NCI-H146 (cell line): ENCODE measurements at places on chromosomes 16 and 17.

DNA sequence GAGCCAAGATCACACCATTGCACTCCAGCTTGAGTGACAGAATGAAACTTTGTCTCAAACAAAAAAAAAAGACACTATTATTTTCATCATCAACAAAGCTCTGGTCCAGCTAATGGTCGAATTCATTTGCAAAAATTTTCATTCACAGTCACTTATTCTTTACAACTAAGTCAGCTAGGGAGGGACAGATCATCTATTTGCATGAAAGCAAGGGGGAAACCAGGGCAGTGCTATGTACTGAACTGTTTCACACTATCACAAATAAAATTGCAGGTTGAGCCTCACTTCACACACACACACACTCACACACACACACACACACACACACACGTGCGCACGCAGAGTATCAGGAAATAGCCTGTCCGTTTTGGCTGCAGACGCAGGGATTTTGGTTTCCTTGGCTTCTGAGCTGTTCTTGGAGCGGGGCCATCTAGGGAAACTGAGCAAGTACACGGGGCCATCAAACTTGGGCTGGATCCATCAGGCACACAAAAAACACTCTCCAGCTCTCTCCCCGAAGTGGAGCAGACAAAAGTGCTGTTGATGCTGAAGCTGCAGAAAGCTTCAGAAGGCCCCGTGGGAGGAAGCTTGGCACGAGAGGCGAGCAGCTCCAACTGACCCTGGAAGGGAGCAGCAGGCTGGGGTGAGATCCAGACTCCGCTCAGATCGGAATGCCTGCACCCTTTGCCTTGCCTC lies 44.3 kb upstream of the HELZ start:
- DNase-seq, result no peak

- DNase-seq, result no peak
Measured at GRCh38 chr16:12972246-12972645, 70.8 kb downstream of the SHISA9 start.

GRCh38 chr16:57297856-57298255 lies 13.4 kb upstream of the PLLP start:
- peak; percentile 16 for DNase-seq

DNA sequence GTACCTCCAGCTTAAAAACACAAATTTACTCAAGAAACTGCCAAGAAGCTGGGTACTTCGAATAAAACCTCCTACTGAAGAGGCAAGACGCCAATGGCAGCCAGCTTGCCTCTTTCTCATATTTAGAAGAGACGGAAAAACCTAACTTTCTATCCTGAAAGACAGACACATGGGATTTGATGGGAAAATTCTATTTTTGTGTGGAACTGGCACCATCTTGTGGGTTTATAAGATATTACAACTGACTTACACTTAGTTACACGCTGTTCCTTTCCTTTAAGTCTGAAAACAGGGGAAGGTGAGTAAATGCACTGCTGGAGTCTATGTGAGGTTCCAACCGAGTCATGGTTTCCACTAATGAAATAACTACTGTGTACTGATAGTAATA lies 10.3 kb downstream of the ZNF18 start:
- DNase-seq, result peak; percentile 19

GRCh38 chr17:63382826-63383225 lies 63.3 kb downstream of the CYB561 start:
- no peak for DNase-seq

- no peak for DNase-seq
Measured at GRCh38 chr16:23298290-23298915, 3.7 kb upstream of the SCNN1B start.

DNA sequence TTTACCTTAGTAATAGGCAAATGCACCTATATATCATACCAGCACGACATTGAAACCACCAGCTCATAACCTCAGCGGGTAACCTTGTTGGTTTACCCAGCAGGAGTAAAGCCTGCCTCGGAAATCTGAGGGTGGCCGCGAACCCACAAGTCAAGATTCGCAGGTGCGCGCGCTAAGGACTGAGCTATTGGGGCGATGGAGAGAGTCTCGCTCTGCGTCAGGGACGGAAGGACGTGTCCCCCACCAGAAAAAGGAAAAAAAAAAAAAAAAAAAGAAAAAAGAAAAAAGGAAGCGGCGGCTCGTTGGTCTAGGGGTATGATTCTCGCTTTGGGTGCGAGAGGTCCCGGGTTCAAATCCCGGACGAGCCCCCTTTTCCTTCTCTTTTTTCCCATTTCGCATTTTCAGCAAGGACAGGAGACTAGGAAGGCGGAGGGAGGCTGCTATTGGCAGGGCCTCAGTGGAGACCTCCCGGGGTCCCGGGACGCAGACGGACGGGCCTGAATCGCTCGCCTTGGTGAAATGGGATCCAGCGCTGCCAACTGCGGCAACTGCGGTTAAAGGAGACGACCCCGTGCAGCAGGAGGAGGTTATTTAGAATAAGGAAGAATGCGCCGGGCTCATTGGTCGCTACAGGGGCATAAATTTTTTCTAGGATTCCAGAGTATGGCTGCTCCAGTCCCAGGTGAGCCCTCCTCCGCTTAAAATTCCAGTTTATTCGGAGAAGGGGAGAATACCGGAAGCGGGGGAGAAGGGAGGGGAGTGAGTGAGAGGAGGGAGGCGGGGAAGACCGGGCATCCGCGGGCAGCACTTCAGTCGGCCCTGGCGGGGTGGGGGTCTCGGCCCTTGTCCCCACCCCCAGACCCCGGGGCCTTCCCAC lies at the start of gene OR1F1:
OR1F1 (plus strand) TSS at position 407 of the 877 bp plus-strand sequence.
- DNase-seq, result peak; percentile 91

GRCh38 chr16:16923479-16923878 lies 544.5 kb downstream of the NPIPA7 start:
- no peak for DNase-seq

DNA sequence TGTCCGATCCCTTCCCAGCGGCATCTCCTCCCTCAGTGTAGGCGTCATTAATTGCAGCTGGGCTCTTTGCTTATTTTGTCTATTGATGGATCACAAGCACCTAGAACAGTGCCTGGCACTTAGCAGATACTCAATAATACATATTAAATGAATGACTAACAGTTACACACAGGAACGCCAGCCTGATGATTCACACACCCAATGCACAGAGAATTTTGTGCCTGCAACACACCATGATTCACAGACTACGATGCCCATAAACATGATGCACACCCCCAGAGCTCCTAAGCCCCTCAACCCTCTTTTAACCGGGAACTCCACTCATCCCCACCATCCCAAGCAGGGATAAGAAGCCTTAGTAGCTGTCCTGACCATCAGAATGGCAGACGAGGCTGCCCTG lies 66.6 kb upstream of the TMEM97 start:
- no peak for DNase-seq

DNA sequence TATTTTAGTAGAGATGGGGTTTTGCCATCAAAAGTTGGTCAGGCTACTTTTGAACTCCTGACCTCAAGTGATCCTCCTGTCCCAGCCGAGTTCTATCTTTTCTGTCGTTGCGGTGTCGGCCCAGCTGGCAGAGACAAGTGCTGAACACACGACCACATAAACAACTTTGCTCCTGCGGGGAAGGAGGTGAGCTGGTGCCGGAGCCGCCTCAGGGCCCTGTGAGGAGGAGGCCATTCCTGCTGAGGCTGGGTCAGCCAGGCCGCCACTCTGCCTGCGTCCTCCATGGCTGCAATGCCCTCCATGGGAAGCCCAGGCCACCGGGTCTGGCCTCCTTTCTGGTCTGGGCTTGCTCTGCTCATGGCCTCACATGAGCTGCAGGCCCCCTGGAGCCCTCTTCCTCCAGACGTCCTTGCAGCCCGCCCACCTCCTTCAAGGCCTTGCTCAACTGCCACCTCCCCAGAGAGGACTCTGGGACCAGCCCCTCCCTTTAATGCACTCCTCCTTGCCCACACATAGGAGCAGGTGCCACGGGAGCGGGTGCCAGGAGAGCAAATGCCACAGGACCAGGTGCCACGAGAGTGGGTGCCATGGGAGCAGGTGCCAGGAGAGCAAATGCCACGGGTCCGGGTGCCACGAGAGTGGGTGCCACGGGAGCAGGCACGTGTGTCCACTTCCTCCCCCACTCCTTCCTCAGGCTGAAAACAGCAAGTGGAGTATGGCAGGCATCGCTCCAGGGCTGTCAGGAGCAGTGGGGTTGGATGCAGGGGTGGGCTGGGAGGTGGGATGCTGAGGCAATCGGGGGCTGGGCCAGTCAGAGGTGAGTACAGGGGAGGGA lies 28.4 kb upstream of the CBFA2T3 start:
- DNase-seq, result no peak

GRCh38 chr16:62869837-62870236 lies 833.6 kb upstream of the CDH8 start:
- no peak for DNase-seq

GRCh38 chr17:48244121-48244711 lies 136.7 kb downstream of the SNX11 start:
- DNase-seq, result no peak

DNA sequence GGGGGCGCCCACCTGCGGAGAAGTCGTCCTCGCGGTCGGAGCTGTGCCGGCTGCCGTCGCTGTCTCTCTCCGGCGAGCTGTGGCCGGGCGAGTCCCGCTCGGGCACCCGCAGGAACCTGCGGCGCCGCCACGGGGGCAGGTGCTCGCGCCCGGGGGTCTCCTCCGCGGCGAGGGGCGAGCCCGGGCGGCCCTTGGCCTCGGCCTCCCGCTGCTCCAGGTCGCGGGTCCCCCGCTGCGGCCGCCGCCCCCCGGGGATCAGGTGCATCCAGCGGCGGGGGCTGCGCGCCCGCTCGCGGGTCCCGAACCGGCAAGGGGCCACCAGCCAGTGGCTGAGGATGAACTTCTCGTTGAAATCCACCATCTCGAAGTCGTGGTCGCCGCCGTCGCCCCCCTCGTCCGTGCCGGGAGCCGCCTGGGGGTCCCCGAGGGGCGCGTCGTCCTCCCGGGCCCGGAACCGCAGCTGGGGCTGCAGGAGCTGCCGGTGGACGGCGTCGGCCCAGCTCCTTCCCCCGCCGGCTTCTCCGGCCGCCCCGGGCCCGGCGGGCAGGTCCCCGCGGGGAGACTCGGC lies 41.4 kb upstream of the BHLHA9 start:
- no peak for DNase-seq

- no peak for DNase-seq
Measured at GRCh38 chr17:80830020-80830780, 161.4 kb upstream of the CHMP6 start.

GRCh38 chr16:68235108-68235886 lies 630 bp downstream of the ESRP2 start:
- DNase-seq, result peak; percentile 51

DNA sequence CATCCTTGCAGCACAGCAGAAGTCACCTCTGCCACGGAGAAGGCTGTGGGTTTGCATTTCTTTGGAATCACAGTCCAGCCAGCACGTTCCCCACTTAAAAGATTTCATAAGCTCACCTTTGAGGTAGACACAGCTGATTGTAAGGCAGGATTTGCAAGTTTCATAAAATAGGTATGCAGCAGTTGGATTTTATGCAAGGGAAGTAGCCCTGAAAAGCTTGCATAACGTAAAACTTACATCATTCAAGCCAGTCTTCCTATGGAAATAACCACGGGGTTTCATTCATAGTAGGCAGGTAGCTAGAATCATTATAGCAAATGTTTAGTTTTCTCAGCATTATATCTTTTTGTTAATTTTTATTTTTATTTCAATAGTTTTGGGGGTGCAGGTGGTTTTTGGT lies 49.8 kb upstream of the ARHGAP44 start:
- no peak for DNase-seq

- no peak for DNase-seq
Measured at GRCh38 chr17:78223061-78223460, 8.4 kb upstream of the TMEM235 start.

- no peak for DNase-seq
Measured at GRCh38 chr17:11242411-11242810, 1.4 kb downstream of the SHISA6 start.

GRCh38 chr17:48388955-48389743 lies 40.9 kb downstream of the SKAP1 start:
- DNase-seq, result no peak
